ENCODE measurements at places on chromosomes 2 and 18. TPM values are rescaled to one million over a fixed set of nuclear protein-coding genes. Genes with fewer than 3 reads are reported as not detected.
A peak's percentile ranks its signal among the peaks of the same experiment; 100 is the strongest.

- DNase-seq: no peak
Observed at GRCh38 chr2:45780541-45781463, 129.3 kb downstream of the PRKCE start.

GRCh38 chr18:22114526-22115321 lies 54.7 kb upstream of the GATA6 start:
- DNase-seq: no peak

Gene SERPINB12
- 0.15 TPM for polyA plus RNA-seq

DNA sequence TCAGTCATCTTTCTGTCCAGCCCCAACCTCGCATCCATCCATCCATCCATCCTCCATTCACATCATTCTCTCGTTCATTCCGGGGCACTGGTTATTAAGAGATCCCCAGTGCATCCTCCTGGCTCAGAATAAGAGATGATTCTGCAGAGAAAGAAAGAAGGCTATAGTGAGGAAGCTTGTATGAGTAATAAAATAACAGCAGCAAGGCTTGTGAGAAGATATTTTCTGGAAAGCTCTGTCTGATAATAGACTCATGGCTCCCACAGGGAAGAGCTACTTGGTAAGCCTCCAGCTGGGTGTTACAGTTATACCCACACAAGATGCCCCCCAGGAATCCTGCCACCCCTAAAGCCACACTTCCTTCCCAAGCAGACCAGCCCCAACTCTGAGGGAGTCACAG lies 143.2 kb downstream of the MTCL1 start:
- DNase-seq: no peak

Gene CCDC141
- polyA plus RNA-seq: 23.1 TPM

DNA sequence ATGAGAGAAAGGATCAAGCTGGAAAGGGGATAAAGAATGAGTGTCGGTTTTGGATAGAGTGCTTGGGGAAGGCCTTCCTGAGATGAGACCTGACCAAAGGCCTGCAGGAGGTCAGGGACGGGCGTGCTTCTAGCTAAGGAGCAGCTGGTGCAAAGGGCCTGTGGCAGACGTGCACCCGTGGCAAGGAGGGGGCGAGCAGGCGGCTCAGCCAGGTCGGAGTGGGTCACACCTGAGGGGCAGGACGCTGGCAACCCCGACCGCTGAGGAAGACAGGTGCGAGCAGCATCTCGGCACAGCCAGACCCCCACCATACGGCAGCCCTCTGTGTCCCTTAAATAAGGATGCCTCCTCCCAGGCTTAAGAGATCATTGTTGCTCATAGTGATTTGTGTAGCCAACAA lies 48.1 kb downstream of the ODC1 start:
- DNase-seq: no peak

- DNase-seq: no peak
Observed at GRCh38 chr2:121818546-121818945, 63.1 kb downstream of the TSN start.

GRCh38 chr18:10419420-10420103 lies 34.9 kb upstream of the APCDD1 start:
- no peak for DNase-seq

DNA sequence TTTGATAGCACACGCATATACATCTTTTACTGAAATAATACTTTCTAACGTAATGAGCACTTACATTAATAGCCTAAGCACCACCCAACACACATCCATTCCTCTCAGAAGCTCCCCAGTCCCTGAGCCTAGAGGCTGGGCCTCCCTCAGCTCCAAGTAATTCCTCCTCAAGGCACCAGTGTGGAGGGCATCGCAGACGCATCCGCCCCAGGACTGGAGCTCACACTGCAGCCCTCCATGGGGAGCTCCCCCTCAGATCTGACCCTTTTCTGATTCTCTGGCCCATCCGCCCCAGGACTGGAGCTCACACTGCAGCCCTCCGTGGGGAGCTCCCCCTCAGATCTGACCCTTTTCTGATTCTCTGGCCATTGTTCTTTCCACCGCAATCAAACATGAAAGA lies 60.4 kb upstream of the SNTG2 start:
- DNase-seq: no peak

GRCh38 chr2:99836690-99837605 lies 305.4 kb downstream of the AFF3 start:
- no peak for DNase-seq

Gene AMER3
- 0.12 TPM for polyA plus RNA-seq

- DNase-seq: no peak
Observed at GRCh38 chr2:127620866-127621265, 25.1 kb upstream of the GPR17 start.

- DNase-seq: no peak
Observed at GRCh38 chr2:191935247-191935646, 88.4 kb upstream of the CAVIN2 start.

Gene EIF4E2
- polyA plus RNA-seq: not detected

Gene PAX3
- polyA plus RNA-seq: not detected

DNA sequence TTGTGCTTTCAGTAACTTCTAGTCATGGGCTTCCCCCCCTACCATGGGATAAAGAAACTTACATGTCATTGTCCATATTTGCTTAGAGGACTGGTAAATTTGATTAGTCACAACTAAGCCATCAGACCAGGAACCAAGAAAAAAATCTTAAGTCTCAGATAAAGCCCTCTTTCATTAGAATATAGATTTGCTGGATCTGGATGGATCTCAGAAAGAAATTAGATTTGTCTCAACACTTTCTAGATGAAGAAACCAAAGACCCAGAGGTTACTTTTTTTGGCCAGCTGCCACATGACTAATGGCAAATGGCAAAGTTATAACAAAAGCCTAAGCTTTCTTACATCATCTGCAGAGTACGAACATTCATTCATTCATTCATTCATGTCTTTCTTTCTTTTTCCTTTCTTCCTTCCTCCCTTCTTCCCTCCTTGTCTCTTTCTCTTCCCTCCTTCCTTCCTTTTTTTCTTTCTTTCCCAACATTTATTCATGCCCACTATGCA lies 60.2 kb downstream of the CDCA7 start:
- no peak for DNase-seq

Gene FEV
- polyA plus RNA-seq: 0.14 TPM

DNA sequence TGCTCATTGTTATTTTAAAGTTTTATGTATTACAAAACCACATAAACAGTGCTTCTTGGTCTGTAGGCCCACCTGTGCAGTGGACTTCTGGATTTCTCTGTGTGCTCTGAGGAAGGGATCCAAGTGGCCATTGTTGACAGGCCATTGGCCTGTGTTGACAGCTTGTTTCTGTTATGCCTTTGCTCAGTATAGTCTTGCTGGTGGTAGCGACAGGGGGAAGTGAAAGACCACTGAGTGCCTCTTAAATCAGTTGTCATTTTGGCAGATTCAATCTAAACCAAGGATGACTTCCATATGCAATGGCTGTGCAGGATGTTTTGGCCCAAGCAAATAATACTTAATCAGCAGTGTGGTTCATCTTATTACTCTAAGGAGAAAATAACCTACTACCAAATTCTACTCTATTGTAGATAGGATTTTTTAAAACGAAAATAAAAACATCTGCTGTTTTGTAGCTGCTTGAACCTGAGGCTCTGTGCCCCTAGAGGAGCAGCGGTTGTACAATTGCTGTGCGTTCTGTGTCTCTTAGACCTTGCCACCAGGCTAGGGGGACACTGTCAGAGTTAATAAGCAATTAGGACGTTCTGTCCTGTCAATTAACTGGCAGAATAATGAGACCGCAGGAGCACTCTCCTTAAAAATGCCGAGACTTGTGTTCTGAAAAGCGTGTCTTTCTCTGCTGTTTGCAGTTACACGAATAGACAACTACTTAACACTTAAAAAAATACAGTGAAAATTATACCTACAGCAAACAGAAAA lies 108.2 kb downstream of the RHBDD1 start:
- DNase-seq: no peak

DNA sequence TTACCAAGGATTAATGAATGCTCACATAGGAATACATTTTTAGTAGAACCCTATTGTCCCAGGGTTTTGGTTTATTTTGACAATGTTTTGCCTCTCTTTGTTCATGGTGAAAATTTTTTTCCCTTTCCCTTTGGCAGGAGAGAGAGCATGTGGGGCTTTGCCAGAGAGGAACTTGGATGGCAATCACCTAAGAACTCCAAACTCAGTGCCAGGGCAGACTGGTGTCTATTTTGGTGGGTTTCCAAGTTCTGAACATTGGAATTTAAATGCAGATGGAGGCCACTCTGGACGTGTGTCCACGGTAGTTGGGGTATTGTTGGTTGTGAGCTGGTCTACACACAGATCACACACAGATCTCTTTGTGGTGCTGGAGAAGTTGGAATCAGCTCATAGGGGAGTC lies 2091.1 kb upstream of the PIK3C3 start:
- no peak for DNase-seq

Gene MAL
- polyA plus RNA-seq: 4.5 TPM

Gene STARD6
- polyA plus RNA-seq: not detected

Gene HTRA2
- polyA plus RNA-seq: 30.1 TPM

Gene UCN
- 2.1 TPM for polyA plus RNA-seq

Gene CFC1
- not detected for polyA plus RNA-seq

Gene UGT1A3
- polyA plus RNA-seq: not detected

DNA sequence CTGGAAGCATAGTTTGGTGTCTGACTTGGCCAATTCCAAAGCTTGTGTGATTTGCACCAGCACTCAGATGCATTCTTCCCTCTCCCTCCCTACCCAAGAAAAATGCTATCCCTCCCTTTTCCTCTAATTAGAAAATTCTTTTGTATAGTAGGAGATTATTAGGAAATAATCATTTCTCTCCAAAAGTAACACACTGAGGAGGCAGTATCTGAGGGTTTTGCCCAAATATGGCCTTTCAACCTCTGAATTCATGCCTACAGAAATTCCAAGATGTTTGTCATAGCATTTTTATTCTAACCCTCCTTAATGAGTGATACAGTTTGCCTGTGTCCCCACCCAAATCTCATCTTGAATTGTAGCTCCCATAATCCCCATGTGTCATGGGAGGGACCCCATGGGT lies 5.0 kb upstream of the TMEM18 start:
- no peak for DNase-seq

Gene B3GNT7
- 0.55 TPM for polyA plus RNA-seq

DNA sequence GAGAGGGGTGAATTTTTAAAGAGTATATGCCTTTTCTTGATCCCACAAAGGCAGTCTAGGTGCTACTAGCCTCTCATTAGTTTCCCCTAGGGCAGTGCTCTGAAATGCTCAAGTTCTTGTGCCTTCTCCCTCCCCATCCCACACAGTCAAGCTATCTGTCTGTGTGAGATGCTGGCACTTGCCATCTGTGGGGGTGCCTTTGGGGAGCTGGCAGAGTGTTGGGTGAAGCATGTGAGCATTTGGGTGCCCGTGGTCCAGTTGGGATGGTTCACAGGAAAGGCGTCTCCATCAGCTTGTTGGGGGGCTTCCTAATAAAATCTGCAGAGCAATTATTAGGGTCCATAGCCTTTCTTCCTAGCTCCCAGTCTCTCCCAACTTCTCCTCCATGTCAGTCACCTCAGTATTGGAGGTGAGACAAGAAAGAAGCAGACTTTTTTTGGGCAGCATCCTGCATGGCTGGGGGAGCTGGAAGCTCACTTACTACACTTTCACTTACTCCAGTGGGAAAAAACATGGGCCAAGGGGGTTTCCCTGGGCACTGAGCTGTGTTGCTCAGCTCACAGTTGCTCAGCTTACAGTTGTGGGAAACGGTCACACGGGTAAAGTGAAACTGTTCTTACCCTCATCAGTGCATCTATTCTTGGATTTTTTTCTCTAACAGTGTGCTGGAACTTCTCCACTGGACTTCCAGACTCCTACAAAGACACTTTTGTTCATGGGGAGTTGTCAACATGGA lies 29.3 kb downstream of the COLEC11 start:
- no peak for DNase-seq

- no peak for DNase-seq
Observed at GRCh38 chr2:8877894-8878293, 40.5 kb upstream of the KIDINS220 start.

DNA sequence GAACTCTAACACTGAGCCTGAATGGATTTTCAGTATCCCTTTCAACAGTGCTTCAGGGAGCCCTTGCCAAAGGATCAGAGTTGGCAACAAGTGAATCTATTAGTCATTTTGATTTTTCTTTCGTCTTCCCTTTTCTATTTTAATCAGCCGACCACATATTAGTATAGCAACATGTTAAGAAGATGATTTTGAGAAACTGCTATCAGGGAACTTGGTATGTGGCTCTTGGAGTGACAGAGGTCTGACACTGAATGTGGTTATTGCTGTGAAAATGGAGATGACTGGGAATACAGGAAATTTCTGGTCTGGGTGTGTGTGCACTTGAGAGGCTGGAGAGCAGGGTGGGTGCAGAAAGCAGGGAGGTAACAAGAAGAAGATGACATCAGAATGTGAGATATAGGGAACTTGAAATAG lies 28.7 kb upstream of the IL1RL1 start:
- DNase-seq: no peak

GRCh38 chr2:54912893-54913292 lies 137.4 kb downstream of the RTN4 start:
- no peak for DNase-seq

GRCh38 chr2:226234187-226234586 lies 565.4 kb downstream of the IRS1 start:
- DNase-seq: no peak

GRCh38 chr2:229297247-229297646 lies 26.2 kb upstream of the PID1 start:
- DNase-seq: peak; percentile 11

GRCh38 chr2:206164261-206164862 lies 4.7 kb downstream of the EEF1B2 start:
- DNase-seq: peak; percentile 72

Gene FRZB
- 9.5 TPM for polyA plus RNA-seq

Gene KHK
- polyA plus RNA-seq: 1.1 TPM

GRCh38 chr2:235640926-235641723 lies 147.3 kb downstream of the AGAP1 start:
- no peak for DNase-seq

DNA sequence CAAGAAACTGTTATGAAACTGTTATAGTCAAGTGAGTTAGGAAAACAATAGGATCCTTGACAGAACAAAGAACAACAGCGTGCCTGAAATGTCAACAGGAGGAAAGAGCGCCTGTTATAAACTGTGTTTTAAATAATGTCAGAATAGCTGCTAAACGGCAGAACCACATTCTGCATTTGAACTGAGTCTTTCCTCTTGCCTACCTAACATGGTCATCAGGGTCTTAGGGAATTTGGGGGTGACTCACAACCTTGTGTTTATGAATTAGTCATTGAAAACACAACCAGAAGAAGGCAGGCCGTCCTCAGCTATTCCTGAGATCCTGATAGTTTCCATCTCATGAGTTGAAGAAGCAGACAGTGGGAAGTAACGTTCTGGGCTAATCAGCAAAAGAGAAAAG lies 222.0 kb upstream of the FN1 start:
- no peak for DNase-seq

DNA sequence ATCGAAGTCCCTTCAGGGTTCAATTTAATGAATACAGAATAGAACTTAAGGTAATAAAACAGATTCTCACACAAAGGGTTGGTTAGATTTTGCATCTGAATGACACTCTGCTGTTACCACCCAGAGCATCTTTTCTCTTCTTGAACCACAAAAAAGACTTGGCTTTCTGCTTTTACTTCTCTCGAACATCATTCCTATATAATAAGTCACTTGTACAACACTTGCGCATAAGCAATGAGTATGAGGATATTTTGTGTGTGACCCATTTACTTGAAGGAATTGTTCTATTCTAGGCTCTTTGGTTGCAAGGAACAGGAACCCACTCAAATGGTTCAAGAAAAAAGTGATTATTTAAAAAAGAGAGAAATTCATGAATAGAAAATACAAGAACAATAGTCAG lies 126.2 kb downstream of the NUP35 start:
- no peak for DNase-seq

Gene BCL2
- 40.8 TPM for polyA plus RNA-seq
